ENCODE measurements at places on chromosomes 4 and X.
A peak's percentile ranks its signal among the peaks of the same experiment; 100 is the strongest.

DNA sequence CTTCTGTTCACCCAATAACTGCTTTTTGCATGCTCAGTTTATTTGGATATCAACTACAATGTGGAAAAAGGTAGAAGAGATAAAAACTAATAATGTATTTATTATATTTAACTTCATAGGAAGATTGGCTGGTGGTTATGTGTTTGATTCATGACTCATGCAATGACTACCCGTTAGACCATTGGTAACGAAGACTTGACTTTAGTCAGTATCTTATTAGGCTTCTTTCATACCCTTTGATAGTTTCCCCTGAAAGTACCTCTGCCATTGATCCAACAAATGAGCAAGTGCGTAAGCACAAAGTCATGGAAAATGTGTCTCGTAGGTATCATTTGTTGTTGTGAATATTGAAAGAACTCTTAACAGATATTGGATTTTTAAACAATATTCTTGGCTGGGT, 394.7 kb downstream of the PPP3CA start:
- no peak for DNase-seq

- no peak for DNase-seq
Measured at GRCh38 chr4:66688674-66689073, 856.6 kb downstream of the CENPC start.

- no peak for DNase-seq
Measured at GRCh38 chrX:93229036-93229435, 444.3 kb downstream of the NAP1L3 start.

- no peak for DNase-seq
Measured at GRCh38 chr4:8553991-8554405, 26.2 kb upstream of the GPR78 start.

DNA sequence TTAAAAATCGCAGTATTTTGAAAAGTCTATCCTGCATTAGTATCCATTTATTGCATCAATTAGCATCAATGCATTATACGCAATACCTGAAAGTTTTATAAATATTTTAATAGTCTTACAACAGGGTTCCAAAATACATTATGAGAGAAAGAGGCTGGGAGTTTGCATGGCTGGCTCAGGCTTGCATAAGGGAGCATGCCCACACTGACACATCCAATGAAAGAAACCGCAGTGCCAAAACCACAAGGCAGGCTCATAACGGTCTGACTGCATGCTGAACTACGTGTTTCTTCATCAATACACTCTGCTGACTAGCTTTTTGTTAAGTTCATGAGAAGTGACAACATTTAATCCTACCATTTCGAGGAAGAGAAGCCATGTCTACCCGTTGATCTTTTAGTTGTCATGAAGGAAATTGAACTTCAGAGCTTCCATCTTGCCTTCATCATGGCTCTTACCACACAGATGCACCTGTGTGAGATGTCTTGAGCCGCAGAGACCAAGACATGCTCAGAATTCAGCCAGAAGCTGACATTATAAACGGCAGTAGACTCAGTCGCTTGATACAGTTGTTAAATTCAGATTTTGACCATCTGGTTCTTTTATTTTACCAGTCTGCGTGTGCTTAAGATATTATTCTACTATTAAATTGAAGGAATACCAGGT, 168.8 kb upstream of the FRG1 start:
- no peak for DNase-seq

- no peak for DNase-seq
Measured at GRCh38 chr4:137408527-137409177, 123.6 kb downstream of the PCDH18 start.

DNA sequence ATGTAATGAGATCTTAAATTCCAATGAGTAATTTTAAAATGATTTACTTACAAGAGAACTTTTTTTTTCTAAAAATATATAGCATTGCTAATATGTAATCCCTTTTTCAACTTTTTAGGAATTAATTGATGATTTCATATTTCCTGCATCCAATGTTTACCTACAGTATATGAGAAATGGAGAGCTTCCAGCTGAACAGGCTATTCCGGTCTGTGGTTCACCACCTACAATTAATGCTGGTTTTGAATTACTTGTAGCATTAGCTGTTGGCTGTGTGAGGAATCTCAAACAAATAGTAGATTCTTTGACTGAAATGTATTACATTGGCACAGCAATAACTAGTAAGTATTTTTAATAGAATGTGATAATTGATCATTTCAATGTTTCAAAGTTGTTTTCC, 113.2 kb downstream of the USP9X start:
- DNase-seq: no peak

- DNase-seq: no peak
Measured at GRCh38 chr4:10063544-10064300, 42.4 kb upstream of the SLC2A9 start.

DNA sequence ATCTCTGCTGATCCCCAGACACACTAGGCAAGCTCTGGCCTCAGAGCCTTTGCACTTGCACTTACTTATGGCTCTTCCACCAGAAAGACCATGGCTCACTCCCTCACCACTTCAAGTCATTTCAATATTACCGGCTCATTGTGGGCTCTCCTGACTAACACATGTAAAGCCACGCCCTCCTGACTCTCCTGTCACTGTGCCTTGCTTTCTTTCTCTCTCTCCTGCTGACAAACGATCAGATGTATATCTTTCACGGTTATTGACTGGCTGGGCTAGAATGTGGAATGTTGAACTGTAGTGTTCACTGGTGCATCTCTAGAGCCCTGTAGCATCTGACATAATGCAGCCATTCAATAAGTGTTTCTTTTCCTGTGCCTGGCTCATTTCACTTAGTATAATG, 425.1 kb downstream of the RAB28 start:
- DNase-seq: no peak

DNA sequence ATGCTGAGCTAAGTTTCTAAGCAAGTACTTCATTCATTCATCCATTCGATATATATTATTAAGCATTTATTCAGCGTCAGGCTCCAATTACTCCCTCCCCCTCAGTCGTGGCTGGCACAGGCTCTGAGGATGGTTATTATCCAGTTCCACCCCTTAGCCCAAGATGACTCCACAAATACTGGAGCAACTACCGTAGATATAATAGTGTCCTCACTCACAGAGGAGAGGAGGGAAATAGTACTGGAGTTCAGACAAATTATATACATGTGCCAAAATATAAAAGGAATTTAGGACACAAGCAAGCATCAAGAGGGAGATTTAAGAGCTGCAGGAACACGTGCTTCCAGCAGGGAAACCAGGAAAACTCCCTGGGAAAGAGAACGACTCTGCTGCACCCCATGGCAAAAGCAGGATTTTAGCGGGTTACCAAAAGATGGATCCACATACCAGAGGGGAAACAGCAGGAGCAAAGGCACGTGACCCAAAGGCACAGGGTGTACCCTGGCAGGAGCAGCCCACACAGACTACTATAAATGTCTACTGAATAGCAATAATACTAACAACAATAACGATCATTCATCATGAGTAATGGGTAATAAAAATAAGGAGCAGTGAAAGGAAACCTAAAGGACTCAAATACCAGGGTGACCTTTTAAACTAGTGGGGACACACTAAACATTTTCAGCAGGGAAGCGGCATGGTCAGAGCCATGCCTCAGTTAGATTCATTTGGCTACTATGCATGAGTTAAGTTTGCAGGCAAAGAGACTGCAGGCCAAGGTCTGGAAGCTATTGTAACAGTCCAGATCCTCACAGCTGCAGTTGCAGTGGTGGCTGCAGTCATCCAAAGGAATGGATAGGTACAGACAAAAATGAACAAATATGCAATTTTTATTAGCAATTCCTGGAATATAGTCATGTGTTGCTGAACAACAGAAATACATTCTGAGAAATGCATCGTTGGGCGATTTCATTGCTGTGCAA, 153.7 kb downstream of the APBB2 start:
- DNase-seq: no peak

DNA sequence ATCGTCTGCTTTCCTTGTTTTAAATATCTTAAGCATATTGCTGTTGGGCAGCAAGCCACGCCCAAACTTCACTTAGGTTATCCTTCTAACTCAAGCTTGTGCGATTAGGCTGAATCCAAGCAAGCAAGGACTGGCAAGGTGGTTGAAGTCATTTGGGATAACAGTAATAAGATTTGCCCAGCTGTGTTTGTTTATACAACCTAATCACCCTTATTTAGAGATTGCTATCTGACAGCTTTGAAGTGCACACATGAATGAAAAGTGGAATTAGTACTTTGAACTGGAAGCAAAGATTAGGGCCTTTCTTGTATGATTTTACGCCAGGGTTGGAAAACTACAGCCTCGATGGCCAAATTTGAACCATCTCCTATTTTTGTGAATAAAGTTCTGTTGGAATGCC, 182.1 kb downstream of the ASB9 start:
- no peak for DNase-seq

GRCh38 chrX:154002215-154002719, 17.4 kb downstream of the IRAK1 start:
- no peak for DNase-seq

GRCh38 chrX:111127038-111127437, 31.0 kb downstream of the PAK3 start:
- no peak for DNase-seq

GRCh38 chr4:54999003-54999402, 126.4 kb downstream of the KDR start:
- DNase-seq: no peak

- DNase-seq: no peak
Measured at GRCh38 chr4:11474146-11474545, 45.5 kb upstream of the HS3ST1 start.

DNA sequence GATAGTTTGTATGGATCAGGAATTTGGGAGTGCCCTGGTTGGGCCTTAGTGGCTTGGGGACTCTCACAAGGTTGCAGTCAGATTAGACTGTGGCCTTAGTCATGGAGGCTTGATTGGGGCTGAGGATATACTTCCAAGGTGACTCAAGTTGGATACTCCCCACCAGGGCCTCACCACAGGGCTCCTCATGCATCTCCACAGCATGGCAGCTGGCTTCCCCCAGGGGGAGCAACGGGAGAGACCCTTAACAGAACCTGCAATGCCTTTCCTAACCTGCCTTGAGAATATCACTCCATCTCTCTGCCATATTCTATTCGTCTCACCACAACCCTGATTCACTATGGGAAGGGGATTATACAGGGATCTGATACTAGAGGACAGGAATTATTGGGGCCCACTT, 161.9 kb downstream of the RELL1 start:
- no peak for DNase-seq

GRCh38 chr4:74531963-74532794, 87.2 kb downstream of the AREG start:
- no peak for DNase-seq

DNA sequence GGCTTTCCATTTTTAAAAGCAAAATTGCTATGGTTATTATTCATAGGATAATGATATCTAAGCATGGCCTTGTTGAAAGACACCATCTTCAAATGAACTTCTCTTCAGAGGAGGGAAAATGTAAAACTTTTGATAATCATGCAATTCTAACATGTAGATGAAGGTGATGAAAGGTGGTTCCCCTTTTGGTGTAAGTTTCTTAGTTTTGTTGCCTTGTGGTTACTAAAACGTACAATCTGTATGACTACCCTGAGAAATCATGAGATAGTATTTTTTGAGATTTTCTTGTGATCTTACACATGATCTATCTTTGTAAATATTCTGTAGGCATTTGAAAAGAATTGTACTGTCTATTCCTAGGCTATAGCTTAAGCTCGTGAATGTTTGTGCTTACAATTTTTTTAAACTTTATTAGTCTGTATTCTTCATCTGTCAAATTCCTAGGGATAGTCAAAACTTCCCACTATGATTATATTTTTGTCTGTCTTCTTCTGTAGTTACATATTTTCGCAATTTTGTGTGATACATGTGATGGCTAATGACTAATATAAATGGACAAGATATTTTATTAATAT, 47.5 kb downstream of the PTPN13 start:
- DNase-seq: no peak

DNA sequence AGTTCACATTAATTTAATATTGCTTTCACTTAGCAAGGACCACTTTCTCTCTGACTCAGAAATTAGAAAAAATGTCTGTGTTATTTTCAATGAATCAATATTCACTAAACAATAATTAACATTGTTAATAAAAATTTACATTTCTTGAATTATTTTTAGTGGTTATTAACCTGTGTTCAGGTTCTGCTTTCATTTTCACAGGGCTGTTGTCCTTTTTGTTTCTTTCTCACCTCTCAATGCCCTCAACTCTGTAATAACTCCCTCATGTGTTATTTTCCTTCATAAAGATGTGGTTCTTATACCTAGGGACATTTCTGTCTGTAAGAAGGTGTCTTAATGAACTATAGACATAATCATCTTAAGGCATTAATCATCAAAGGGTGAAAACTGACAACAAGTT, 43.1 kb upstream of the PRR27 start:
- DNase-seq: no peak

- DNase-seq: no peak
Measured at GRCh38 chrX:3951859-3952258, 238.4 kb upstream of the PRKX start.

DNA sequence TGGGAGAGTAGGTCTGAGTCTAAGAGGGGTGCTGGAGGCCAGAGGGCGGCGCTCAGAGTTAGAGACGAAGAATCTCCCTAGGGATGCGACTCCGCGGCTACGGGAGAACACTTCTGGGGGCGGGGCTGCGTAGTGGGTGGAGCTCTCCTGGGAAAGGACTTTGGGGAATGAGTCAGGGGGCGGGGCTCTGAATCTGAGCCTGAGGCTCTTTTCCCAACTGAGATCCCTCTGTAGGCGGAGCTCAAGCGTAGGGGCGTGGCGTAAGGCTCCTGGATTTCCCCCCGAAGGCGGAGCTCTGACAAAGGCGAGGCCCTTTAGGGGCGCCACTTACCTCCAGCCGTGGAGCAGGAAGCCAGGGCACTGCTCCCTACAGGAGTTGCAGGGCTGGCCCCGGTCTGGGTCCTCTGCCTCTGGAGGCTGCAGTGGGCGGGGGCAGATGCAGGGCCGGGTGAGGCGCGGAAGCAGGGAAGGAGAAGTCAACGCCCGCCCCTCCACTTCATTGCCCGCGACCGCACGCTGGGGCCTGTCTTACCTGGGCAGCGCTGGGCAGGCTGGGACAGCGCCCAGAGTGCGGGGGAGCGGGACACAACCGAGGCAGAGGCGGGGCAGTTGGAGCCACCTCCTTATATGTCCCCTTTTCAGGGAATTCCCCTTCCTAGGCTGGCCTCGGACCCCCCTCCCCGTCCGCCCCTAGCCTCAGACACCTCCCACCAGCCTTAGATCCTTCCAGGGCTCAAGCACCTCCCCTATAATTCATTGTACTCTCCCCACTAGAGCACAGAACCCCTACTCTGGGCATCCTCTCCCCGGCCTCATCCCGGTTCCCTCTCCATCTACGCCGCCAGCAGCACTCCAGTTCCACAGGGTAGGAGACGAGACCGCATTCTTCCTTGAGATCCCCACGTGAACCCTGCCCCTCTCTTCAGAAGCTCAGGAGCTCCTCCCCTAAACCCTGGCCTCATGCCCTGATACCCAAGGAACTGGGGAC, 1.6 kb downstream of the PRICKLE3 start:
- DNase-seq: peak; percentile 89

- DNase-seq: no peak
Measured at GRCh38 chrX:154000051-154000450, 19.7 kb downstream of the IRAK1 start.

All from tibial nerve (tissue), 4 donors.